Activated CD4-positive, alpha-beta T cell treated with anti-CD3 and anti-CD28 coated beads for 48 hours (primary cell): ENCODE measurements at places on chromosomes 6 and 20.

- DNase-seq = no peak
Measured at GRCh38 chr6:162468326-162468725, 259.2 kb downstream of the PRKN start.

- no peak for DNase-seq
Measured at GRCh38 chr6:127949251-127949650, 48.4 kb upstream of the THEMIS start.

DNA sequence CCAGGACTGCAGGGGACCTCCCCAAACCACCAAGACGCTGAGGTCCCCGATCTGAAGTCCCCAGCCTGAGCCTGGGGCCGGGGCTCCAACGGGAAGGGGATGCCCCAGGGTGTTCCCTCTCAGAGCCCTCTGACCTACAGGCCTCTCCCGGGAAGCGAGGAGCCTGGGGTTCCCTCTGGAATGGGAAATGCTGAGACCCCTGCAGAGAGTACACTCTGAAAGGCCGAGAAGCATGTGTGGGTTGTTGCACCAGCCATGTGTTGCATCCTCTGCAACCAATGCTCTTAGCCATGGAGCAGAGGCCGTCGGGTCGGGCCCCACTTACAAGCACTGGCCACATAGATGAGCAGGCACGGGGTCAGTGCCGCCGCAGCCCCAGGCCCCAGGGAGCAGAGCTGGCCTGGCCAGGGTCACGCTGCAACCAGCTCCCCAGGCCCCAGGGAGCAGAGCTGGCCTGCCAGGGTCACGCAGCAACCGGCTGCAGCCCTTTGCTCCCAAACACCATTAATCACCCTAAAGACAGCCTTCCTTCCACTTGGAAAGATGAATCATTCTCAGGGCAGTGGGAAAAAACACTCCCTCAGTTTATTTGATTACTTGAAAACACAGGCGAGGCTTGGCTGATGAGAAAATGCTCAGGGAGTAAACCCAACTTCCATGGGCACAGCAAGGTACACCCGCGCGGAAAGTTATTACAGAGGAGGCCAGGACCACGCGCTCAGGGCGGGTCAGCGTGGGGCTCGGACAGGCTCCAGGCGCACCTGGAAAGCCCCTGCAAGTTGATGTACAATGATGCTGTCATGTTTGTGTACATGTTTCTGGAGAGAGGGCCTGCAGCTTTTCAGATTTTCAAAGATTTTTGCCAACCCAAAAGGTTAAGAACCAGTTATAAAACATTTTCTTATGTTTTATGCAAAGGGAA lies 78.0 kb upstream of the AFDN start:
- DNase-seq = no peak

- no peak for DNase-seq
Measured at GRCh38 chr20:58610071-58610800, 40.8 kb upstream of the STX16 start.
